Endothelial cell of umbilical vein (primary cell): ENCODE measurements at places on chromosomes 5 and 9. TPM values are rescaled to one million over a fixed set of nuclear protein-coding genes. Genes with fewer than 3 reads are reported as not detected.
A peak's percentile ranks its signal among the peaks of the same experiment; 100 is the strongest.

DNA sequence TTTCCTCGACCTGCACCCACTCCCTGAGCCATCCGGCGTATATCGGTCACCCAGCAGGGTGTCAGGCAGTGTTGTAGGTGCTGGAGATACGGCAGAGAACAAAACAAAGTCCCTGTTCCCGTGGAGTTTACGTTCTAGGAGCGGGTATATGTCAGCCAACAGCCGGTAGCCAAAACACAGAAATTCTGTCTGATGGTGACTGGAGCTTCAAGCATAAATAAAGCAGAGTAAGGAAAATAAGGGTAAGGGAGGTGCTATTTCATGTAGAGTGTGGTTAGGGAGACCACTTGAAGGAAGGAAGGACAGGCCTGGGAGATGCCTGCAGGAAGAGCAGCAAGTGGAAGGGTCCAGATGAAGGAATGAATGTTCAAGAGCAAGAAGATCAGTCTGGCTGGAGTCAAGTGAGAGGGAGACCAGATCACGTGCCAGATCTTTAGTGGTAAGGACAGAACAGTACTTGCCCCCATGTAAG lies 783 bp upstream of the ZFR start:
- no peaks in the 10 kb centered on the region for H3K36me3 ChIP-seq
- no peaks in the 10 kb centered on the region for H3K27me3 ChIP-seq
- H3K27ac ChIP-seq: no peak overlapping the region

DNA sequence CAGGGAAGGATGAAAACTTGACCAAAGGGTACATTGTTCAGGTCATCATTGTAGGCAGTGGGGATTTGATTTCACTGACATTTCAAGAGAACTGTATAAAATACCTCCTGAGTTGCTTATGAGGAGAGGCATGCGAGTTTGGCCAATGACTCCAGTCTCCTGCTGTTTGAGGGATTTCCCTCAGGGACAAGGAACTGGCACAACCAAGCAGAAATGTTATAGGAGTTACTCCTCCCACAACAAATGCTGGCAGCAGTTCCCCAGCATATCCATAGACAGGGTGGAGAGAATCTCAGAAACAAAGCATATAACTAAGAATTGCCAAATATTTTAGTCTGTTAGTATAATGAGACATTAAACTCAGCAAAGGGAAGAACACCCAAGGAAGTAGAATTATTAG lies 47.2 kb upstream of the FBXL7 start:
- H3K4me3 ChIP-seq: no peak overlapping the region
- no peaks in the 10 kb centered on the region for H3K4me1 ChIP-seq
- H3K27me3 ChIP-seq: peaks cover 3% of the 10 kb centered on the region

- H3K36me3 ChIP-seq: no peaks in the 10 kb centered on the region
- no peak overlapping the region for H3K4me3 ChIP-seq
Observed at GRCh38 chr9:33878691-33879366, 61.9 kb downstream of the UBE2R2 start.

GRCh38 chr9:131278702-131279111 lies 2.4 kb upstream of the FAM78A start:
- H3K4me3 ChIP-seq: no peak overlapping the region
- no peak for DNase-seq
- H3K27ac ChIP-seq: no peak overlapping the region
- H3K36me3 ChIP-seq: no peaks in the 10 kb centered on the region

Gene CCNJL
- total RNA-seq: 17.4 and 20.0 TPM in 2 replicates

DNA sequence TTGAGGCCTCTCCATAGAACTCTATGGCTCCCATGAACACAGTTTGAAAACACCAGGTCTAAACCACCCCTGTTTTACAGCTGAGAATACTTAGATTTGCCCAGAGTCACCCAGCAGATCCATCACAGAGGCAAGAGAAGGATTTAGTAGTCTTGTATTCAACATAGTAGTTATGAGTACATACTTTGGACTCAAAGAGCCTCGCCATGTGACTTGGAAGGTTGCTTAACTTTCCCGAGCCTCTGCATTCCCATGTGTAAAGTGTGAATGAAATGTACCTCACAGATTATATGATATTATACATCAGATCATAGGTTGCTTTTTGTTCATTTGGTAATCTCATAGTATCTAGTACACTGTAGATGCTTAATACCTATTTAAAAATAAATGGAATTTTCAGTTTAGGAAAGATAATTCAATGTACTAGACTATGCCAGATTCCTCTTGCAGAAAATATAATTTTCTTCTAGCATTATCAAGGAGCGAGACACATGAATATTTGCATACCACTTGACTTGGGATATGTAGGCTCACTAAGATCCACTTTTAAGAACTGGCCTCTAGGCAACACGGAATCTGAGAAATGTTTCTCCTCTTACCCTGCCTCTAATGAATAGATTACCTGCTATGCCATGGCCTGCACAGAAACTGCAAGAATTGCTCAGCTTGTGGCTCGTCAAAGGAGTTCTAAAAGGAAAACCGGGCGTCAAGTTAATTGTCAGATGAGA lies 18.6 kb downstream of the TDRD7 start:
- DNase-seq: no peak
- no peak overlapping the region for H3K4me3 ChIP-seq
- no peaks in the 10 kb centered on the region for H3K36me3 ChIP-seq

GRCh38 chr9:82320566-82320965 lies 332.0 kb downstream of the SPATA31D1 start:
- H3K4me3 ChIP-seq: no peak overlapping the region
- no peaks in the 10 kb centered on the region for H3K36me3 ChIP-seq
- no peaks in the 10 kb centered on the region for H3K4me1 ChIP-seq
- no peak overlapping the region for H3K27ac ChIP-seq
- no peaks in the 10 kb centered on the region for H3K27me3 ChIP-seq

DNA sequence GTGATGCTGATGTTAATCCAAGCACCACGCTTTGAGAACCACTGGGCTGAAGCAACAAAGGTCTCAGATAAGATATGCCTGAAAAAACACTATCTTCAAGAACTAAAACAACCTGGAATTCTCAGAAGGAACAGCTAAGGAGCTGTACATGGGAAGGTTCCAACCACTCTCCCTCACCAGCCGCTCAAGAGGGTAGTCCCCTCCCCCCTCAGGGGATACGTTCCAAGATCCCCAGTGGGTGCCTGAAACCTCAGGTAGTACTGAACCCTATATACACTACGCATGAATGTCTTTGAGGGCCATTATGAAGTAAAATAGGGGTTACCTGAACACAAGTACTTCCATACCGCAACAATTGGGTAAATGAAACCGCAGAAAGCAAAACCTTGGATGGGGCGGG lies 1.9 kb downstream of the BOD1 start:
- H3K4me1 ChIP-seq: peaks cover 32% of the 10 kb centered on the region
- no peaks in the 10 kb centered on the region for H3K27me3 ChIP-seq
- no peak for DNase-seq
- H3K36me3 ChIP-seq: peaks cover 12% of the 10 kb centered on the region
- H3K27ac ChIP-seq: no peak overlapping the region
- H3K4me3 ChIP-seq: no peak overlapping the region

Gene LCN6
- not detected in 2 replicates for total RNA-seq

Gene ZFP37
- 1.3 and 1.6 TPM in 2 replicates for total RNA-seq

Gene RC3H2
- 57.3 and 63.0 TPM in 2 replicates for total RNA-seq

GRCh38 chr9:74499111-74499601 lies 2.0 kb downstream of the RORB start:
- H3K27ac ChIP-seq: no peak overlapping the region
- peaks cover 9% of the 10 kb centered on the region for H3K4me1 ChIP-seq
- no peak overlapping the region for H3K4me3 ChIP-seq
- no peaks in the 10 kb centered on the region for H3K36me3 ChIP-seq
- peaks cover 60% of the 10 kb centered on the region for H3K27me3 ChIP-seq

Gene MYMK
- not detected in 2 replicates for total RNA-seq

Gene PLAC8L1
- total RNA-seq: 0.80 and 1.1 TPM in 2 replicates

GRCh38 chr5:99607124-99607523 lies 678.3 kb upstream of the CHD1 start:
- H3K36me3 ChIP-seq: no peaks in the 10 kb centered on the region
- H3K4me3 ChIP-seq: no peak overlapping the region
- no peak overlapping the region for H3K27ac ChIP-seq
- no peaks in the 10 kb centered on the region for H3K27me3 ChIP-seq

Gene PCDHB4
- total RNA-seq: 0.21 TPM in 1 of 2 replicates, not detected in the other

DNA sequence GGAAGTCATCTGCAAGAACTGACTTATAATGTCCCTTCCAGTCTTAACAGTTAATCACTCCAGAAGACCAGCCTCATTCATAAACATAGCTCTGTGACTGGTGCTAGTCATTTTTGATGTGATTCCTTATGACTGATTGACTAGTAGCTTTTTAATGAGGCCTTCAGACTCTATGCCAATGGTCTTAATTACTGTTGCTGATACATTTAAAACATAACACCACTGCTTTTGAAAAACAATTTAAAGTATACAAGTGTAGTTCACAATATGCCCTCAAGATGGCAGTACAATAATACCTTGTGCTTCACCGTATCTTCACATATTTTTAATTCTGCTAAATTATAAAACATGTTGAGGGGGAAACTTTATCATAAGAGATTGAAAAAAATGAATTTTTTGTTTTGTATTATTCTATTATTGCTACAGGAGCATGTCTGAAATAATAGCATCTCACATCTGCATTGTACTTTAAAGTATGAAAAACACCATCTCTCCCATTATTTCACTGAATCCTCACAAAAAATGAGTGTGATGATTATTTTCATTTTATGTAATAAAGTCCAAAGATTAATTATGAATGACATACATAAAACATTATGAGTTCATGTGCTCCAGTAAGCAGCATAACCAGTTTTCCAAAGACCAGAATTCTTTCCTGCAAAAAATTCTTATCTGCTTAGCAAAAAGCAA lies 55.2 kb upstream of the SHISAL2B start:
- H3K36me3 ChIP-seq: no peaks in the 10 kb centered on the region
- H3K27me3 ChIP-seq: peaks cover 26% of the 10 kb centered on the region
- H3K4me1 ChIP-seq: peaks cover 4% of the 10 kb centered on the region
- peak; percentile 52 for DNase-seq

DNA sequence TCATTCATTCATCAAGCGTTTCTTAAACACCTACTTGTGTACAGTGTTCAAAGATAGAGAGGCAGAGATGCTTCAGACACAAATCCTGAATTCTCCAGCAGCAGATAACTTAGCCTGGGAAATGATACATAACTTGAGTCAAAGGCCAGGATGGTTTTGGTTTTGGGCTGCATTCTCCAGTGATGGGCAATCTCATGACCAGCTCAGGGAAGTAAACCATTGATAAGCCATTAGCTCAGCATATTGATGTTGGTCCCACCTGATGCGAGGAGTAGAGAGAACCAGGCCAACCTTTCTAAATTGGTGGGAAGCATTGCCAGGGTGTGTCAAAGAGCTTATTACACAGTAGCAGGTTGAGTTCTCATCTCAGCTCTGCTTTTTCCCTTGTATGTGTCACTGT lies 53.0 kb downstream of the SH3RF2 start:
- no peaks in the 10 kb centered on the region for H3K4me1 ChIP-seq
- DNase-seq: no peak
- peaks cover 3% of the 10 kb centered on the region for H3K27me3 ChIP-seq
- H3K4me3 ChIP-seq: no peak overlapping the region
- no peaks in the 10 kb centered on the region for H3K36me3 ChIP-seq

- H3K36me3 ChIP-seq: no peaks in the 10 kb centered on the region
- H3K4me3 ChIP-seq: no peak overlapping the region
- H3K27me3 ChIP-seq: no peaks in the 10 kb centered on the region
- peak; percentile 95 for DNase-seq
- H3K4me1 ChIP-seq: peaks cover 16% of the 10 kb centered on the region
Observed at GRCh38 chr5:145531038-145531734, 304.0 kb downstream of the PRELID2 start.

Gene TSSK1B
- total RNA-seq: 0.12 TPM in 1 of 2 replicates, not detected in the other

GRCh38 chr5:34535433-34535832 lies 120.7 kb upstream of the RAI14 start:
- H3K36me3 ChIP-seq: no peaks in the 10 kb centered on the region
- no peaks in the 10 kb centered on the region for H3K27me3 ChIP-seq
- no peak overlapping the region for H3K27ac ChIP-seq

- DNase-seq: no peak
- no peaks in the 10 kb centered on the region for H3K36me3 ChIP-seq
- H3K4me3 ChIP-seq: no peak overlapping the region
Observed at GRCh38 chr9:96524045-96524444, 74.1 kb downstream of the HABP4 start.

GRCh38 chr5:1783216-1783554 lies 16.5 kb downstream of the MRPL36 start:
- no peaks in the 10 kb centered on the region for H3K4me1 ChIP-seq
- no peak for DNase-seq
- H3K27ac ChIP-seq: no peak overlapping the region
- H3K27me3 ChIP-seq: no peaks in the 10 kb centered on the region
